ENCODE measurements at places on chromosomes 2 and 18.

DNA sequence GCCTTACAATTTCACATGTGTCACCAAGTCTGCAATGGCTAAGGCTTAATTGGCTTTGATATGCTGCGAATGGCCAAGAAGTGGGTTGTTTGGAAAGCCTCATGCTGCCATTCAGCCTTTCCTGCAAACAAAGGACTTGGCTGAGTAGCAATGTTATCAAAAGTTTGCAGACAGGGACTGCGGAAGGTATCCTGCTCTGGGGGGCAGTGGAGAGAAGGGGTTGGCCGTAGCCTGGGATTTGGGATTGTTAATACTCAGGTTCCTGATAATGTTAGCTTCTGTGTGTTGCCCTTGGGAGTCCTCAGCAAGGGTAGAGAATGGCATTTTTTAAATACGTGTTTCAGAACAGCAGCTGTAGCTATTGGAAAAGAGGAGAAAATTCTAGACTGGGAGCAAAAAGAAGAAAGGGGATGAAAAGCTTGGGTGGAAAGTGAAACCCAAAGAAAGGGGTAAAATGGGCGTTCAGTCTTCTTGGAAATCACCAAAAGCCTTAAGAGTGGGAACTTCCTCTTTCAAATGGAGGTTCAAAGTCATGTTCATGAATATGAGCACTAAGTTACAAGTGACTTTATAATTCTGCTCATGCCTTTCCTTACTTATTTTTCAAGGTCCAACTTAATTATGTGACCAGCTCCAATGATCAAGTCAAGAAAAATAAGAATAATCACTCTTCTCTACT is 325.1 kb downstream of the RNF144A start:
- no peak for DNase-seq

- DNase-seq, result no peak
These were observed 116.1 kb upstream of the CYP26B1 start for GRCh38 chr2:72263776-72264060.

- DNase-seq, result no peak
These were observed 33.0 kb downstream of the MYT1L start for GRCh38 chr2:2298081-2298480.

GRCh38 chr2:118128826-118129225 is 40.6 kb downstream of the INSIG2 start:
- DNase-seq, result no peak

- DNase-seq, result peak; percentile 71
These were observed 1.2 kb downstream of the ST3GAL5 start for GRCh38 chr2:85887566-85888019.

- no peak for DNase-seq
These were observed 11.1 kb upstream of the IL1RN start for GRCh38 chr2:113116100-113116958.

DNA sequence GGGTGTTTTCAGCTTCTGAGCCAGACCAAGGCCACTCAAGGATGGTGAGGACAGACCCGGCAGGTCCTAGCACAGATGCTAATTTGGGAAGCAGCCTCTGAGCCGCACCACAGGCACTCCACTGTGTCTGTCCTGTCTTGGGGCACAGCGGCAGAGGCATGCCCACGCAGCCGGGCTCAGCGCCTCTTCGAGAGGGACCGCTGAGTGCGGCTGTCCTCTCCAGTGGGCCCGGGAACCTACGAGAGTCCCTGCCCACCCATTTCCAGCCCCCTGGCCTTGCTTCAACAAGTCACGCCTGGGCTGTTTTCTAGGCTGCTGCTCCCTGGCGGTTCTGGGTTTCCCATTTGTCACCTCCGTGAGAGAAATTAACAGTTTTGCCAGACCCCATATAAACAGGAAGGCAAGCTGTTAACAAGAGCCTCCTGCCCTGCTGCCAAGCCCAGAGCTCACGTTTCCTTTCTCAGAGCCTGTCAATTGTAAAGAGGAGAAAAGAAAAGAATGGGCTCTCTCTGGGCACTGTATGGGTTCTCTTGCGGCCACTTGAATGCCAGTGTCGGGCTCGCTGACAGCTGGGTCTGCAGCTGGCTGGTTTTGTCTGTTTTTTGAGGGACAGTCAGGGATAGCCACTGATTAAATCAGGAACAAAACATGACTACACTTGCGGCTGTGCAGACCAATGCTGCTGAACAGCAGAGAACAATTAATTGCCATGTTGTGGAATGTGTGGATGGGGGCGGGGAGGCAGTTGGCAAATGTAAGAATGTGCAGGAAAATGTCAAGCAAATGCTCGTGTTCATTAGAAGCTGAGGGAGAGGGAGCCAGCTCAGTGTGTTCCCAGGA is 30.6 kb downstream of the TMEM17 start:
- peak; percentile 46 for DNase-seq

GRCh38 chr2:188315750-188316149 is 24.1 kb downstream of the GULP1 start:
- DNase-seq, result no peak

- no peak for DNase-seq
These were observed 362.3 kb downstream of the FIGN start for GRCh38 chr2:163373496-163373895.

- no peak for DNase-seq
These were observed 3.3 kb upstream of the WDR75 start for GRCh38 chr2:189437926-189438325.

DNA sequence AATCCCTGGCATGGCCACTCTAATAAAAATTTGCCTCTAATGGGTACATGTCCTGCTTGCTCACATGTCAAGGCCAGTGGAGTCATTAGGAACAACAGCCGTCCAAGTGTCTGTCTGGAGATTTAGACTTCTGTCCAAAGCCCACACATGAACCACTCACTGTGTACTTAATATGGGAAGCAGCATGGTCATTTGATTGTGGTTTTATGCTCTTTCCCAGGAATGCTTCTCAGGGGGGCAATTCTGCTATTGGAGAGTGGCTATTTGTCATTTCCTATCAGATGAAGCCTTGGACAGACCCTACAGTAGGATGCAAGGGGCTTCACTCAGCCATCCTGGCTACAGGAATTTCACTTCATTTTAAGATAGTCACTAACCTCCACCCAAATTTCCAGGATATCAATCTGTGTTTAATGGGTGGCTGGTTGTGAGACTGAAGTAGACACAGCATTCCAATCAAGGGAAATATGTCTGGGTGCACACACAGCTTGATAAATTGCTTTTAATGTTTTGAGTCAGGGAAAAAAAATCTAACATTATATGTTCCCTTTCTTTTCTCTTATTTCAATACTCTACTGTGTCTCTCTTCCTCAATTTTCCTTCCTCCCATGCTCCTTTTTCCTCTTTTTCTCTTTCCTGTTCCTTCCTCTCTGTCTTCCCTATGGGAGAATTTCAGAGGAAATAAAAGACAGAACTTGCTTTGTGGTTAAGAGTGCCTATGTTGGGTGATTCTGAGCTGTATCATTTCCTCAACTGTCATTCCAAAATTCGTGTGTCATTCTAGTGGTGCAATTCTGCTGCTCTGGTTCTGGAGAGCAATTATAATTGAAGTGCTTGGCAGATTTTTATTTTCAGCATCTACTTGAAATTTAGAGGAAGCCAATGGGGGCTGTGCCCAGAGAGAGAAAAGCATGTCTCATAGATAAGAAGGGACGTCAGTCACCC is 320.1 kb downstream of the OSR1 start:
- no peak for DNase-seq

DNA sequence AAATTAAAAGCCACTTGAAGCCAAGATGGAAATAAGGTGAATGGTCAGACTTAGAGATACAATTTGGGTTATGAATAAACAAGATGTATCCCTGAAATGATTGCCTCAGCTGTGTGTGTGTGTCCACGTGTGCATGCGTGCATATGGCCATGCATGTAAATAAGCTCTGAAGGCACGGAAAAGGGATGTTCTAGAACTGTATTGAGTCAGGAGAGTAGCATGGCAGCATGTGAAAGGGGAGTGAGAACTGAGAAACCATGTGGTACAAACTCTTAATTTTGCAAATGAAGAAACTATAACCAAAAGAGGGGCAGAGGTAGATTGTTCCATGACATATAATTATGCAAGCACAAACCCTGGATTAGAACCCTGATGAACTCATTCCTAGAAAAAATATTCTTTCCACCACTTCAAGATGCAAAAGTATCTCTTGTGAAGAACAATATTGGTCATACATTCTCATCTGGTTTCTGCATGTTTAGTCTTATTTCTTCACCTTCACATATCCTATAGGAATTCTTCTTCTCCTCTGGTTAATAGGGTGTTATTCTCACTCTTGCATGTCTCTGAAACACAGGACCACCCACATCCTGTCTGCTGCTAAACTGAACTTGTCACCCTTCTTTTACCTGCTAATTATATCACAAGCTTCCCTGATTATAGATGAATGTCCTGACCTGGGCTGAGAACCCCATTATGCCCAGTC is 455.8 kb downstream of the SETBP1 start:
- no peak for DNase-seq

DNA sequence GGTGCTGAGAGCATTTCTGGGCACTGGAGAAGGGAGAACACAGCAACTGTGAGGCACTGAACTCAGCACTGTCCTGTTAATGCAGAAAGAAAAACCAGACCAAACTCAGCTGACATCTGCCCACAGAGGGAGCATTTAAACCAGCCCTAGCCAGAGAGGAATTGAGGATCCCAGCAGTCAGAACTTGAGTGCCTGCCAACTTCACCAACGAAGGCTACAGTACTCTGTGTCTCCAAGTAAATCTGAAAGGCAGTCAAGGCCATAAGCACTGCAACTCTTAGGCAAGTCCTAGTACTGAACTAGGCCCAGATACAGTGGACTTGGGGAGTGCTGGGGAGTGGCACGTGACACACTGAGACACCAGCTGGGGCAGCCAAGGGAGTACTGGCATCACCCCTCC is 176.2 kb upstream of the ZC3H15 start:
- DNase-seq, result no peak

- no peak for DNase-seq
These were observed 57.8 kb upstream of the RGPD5 start for GRCh38 chr2:109736177-109736827.

DNA sequence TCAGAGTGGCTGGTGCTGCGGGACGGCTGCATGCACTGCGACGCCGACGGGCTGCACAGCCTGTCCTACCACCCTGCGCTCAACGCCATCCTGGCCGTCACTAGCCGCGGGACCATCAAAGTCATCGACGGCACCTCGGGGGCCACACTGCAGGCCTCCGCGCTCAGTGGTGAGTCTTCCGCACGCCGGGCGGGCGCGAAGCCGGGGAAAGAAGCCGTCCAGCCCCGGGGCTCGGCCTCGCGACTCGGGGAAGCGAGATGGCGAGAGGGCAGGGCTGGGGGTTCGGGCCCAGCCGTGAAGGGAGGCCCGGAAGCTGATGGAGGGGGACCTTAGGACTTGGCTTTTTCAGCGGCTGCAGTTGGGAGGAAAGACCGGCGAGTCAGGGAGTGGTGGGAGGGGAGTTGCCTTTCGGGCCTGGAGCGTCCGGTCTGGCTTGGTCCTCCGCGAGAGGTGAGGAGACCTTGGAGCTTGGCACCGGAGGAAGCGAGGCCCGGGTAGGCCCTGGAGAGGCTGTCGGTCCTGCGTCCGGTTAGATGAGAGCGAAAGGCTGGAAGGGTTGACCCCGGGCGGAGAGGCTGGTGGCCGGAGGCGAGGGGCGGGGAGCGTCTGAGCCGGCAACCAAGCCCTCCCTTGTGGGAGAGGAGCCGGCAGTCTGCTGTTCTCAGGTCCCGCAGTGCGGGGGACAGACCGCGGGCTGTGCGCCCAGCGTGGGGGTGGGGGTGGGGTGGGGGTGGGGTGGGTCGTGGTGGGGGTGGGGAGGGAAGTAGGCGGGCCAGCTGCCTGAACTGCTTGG is 691 bp downstream of the BIRC6 start:
- peak; percentile 5 for DNase-seq

DNA sequence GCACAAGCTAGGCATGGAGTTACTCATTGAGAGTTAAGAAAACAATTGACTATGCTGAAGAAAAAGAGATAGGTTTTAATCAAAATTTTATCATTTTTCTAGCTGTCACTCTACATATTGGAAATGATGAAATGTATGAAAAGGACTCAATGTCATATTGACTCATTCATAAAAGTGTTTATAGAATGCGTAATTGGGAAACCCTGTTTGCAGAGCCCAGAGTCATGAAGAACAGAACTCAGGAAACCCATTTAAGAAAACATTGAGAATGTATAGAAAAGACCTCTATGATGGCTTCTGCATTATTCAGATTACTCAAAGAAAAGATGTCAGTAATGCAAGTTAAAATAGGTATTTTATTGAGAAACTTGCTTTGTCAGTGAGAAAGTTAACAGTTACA is 36.4 kb downstream of the SCRN3 start:
- DNase-seq, result no peak

DNA sequence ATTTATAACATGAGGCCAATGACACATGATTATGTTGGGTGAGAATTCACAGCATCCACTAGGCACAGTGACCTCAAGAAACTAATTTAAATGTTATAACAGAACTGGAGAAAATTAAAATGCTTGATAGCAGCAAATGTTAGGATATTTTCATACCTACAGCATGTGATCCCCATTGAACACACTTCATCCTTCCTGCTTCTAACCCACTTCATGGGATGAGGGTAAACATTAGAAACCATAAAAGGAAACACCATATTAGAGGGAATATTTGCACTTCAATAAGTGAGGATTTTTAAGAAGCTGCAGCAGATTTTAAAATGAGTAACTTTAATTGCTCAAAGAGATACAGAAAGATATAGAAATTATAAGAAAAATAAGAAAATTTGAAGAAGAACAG is 117.1 kb downstream of the FSHR start:
- no peak for DNase-seq

DNA sequence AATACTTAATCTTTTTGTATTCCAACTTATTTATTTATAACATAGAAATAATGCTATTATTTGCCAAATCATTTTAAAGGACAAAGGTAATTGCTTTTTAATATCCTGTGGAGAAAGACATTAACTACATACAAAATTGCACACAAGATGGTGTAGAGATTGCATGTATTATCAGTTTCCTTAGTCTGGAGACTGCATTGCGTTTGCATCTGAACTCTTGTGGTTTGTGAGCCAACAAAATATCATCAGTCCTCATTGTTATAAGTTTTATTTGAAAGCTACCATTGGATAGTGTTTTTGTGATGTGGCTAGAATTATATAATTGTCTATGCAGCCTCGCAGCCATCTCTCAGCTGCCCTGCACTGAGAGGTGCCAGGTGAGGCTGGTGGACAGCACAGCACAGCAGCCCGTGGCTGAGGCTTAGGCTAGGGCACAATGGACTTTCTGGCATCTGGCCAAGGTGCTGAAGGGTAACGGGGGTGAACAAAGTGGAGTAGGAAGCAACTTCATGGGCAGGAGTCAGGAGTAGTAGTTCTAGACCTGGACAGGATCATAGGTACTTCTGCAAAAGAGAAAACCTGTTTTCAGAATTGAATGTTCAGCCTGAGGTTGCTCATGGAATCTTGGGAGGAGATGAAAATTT is 15.1 kb downstream of the RASGRP3 start:
- no peak for DNase-seq

- DNase-seq, result no peak
These were observed 164.0 kb upstream of the REG3G start for GRCh38 chr2:78861546-78861945.

DNA sequence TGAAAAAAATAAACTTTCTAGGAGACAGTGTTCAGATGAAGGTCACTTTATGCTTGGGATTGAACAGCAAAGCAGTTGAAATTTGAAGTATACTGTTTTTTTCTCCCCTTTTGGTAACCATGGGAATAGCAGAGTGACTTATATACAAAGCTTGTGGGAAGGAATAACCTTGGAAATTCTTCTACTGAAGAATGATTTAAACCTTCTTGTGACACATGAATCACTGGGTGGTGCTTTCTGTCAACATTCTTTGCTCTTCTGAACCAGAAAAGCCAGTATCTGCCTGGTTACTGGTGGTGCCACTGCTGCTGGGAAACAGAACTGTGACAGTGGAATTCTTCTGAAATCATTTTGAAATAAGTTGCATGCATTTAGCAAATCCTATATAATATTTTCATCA is 39.4 kb upstream of the RND3 start:
- DNase-seq, result no peak

- no peak for DNase-seq
These were observed 31.5 kb downstream of the CEP192 start for GRCh38 chr18:13022644-13023043.
